Substantia nigra (tissue), 51 donors: ENCODE measurements at places on chromosomes 4 and X.

GRCh38 chr4:3128058-3128457, 53.6 kb downstream of the HTT start:
- no peak for DNase-seq

- DNase-seq = no peak
Observed at GRCh38 chrX:19121466-19121865, 802 bp downstream of the ADGRG2 start.

GRCh38 chrX:135302269-135302873, 6.9 kb upstream of the ETDC start:
- no peak for DNase-seq

DNA sequence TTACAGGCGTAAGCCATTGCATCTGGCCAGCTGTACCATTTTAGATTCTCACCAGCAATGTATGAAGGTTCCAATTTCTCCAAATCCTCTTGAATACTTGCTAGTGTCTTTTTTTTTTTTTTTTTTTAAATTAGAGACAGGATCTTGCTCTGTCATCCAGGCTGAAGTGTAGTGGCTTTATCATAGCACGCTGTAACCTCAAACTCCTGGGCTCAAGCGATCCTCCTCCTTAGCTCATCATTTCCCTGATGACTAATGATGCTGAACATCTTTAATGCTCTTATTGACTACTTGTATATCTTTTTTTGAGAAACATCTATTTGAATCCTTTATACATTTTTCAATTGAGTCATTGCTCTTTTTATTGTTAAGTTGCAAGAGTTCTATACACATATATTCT, 40.3 kb downstream of the HDAC8 start:
- DNase-seq = no peak

DNA sequence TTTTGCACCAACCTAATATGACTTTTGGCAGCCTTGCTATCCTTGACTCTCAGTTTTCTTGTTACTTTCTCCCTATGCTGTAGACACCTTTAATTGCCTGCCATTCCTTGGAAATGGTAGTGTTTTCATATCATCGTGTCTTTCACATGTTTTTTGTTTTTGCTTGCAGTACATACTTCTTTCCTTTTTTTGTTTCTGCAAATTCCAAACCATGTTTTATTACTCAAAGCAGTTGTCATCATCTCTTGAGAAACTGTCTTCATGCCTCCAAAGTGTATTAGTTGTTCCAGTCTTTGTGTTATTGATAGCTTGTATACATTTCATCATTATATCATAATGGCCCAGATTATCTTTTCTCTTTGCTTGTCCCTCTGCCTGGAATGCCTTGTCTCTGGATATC, 57.1 kb downstream of the PDLIM5 start:
- no peak for DNase-seq

GRCh38 chr4:126238013-126238412, 923.3 kb downstream of the FAT4 start:
- DNase-seq = no peak

- no peak for DNase-seq
Observed at GRCh38 chr4:85419103-85419502, 55.8 kb upstream of the ARHGAP24 start.

DNA sequence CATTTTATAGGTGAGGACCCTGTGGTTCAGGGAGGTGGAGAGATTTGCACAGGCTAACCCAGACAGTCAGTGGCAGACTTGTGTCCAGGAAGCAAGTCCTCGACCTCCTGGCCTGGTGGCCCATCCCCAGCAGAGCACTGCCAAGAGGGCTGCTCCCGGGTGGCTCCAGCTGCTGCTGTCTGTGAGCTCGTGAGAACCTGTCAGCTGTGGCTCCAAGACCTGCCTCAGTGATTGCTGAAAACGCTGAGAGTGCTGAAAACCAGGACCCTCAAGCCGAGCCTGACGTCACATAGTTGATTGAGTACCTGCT, 74.2 kb downstream of the RTL9 start:
- DNase-seq = no peak

DNA sequence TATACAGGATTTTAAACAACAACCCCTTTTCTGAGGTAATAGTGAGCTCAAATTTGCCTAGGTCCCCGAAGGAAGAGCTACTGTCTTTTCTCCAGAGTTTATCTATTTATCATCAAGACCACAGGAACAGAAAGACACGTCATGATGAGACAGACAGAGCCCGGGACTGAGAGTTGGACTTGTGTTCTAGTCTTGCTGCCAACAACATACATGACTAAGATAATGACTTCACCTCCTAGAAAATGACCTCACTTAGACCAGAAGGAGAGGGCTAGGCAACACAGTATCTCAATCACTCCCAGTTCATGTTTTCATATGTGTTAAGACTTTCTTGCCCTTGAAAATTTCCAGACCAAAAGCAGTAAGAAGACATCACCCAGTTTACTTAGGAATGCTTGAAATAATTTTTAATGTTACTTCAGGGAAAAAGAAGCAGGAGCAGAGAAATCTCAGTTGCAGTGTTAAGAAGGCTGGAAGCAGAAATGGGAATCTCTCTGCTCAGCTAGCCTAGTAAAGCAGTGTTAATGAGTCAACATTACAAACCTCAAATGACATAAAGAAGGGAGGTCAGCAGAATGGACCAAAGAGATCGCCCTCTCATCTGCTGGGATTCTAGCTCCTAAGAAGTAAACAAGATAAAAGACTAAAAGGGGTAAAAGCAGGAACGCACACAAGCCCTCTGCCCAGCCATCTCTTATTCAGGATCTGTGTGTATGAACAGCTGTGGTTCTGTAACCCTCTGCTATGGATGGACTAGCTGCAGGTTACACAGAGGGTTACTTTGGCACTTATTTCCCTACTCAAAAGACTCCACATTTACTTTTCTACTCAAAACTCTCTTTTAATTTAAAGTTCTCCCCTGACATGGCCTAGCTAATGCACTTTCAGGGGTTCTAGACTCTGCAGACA, 24.8 kb downstream of the PDGFC start:
- no peak for DNase-seq

DNA sequence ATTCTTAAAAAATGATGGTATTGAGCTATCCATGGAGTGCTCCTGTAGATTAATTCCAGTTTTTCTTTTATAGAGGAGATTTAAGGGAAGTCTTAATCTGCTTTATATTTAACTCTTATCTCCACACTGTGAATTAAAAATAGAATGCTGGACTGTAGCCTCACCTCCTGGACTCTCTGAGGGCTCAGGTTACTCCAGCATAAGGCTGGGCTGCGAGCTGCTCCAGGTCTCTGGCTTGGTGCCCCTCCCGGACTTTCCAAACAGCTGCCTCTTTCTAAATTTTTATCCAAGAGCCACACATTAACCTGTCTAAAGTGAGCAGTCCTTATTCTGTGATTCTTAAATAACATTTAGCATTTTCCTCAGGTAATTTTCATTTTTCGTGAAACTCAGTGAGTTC, 218.7 kb upstream of the JADE1 start:
- DNase-seq = no peak

GRCh38 chr4:152515678-152516077, 20.2 kb downstream of the FBXW7 start:
- DNase-seq = no peak

- DNase-seq = no peak
Observed at GRCh38 chr4:53280846-53281245, 85.0 kb downstream of the SCFD2 start.

DNA sequence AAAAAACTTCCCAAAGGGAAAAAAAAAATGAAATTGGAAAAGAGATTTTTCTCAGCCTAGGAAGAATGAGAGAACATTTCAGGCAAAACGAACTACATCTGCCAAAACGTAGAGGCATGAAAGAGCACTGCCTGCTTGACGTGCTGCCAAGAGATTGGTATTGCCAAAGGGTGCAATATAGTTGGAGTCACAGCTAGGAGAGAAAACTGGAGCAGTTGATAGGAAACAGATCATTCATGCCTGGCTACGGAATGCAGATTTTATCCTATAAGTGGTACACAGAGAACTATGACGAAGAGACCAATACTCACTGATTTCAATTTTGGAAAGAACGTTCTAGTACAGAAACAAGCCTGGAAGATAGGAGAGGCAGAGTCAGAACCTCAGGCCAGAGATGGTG, 68.4 kb upstream of the IQCM start:
- DNase-seq = no peak
